Activated CD8-positive, alpha-beta T cell treated with anti-CD3 and anti-CD28 coated beads, Interleukin-2, amount 10 ng/mL, durations not matched to agents 7 days and 5 days (primary cell): ENCODE measurements at places on chromosomes 12 and 14. TPM values are rescaled to one million over a fixed set of nuclear protein-coding genes. Genes with fewer than 3 reads are reported as not detected.
A peak's percentile ranks its signal among the peaks of the same experiment; 100 is the strongest.

OVCH1 gene
- not detected for total RNA-seq

B4GALNT3 gene
- 10.9 TPM for total RNA-seq

LRTM2 gene
- not detected for total RNA-seq

GDF3 gene
- not detected for total RNA-seq

KRT73 gene
- total RNA-seq = 0.91 TPM

PLEKHH1 gene
- 0.42 TPM for total RNA-seq

CD27 gene
- 131 TPM for total RNA-seq

- DNase-seq = no peak
Observed at GRCh38 chr12:58415716-58416115, 474.3 kb downstream of the ATP23 start.

DNA sequence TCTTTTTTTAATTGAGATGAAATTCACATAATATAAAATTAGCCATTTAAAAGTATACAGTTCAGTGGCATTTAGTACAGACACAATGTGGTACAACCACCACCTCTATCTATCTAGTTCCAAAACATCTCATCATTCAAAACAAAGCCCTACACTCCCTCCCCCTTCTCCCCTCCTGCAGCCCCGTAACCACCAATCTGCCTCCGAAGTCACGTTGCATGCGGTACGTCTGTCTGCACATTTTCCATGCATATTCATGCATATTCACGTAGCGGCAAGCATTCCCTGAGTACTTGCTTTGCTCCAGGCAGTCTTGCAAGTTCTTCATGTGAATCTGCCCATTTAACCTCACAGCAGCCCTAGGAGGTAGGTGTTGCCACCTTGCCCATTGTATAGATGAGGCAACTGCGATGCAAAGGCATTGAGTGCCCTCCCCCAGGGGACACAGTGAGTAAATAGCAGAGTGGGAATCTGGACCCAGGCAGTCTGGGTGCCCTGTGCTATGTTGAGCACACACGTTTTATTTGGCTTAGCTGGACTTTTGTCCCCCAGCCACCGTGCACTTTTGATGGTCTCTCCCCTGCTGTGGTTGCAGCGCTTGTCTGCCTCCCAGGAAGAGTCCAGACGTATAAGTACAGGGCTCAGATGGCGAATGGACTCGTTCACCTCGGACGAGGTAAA, 43.4 kb downstream of the RIN3 start:
- no peak for DNase-seq

- DNase-seq = no peak
Observed at GRCh38 chr12:101582937-101583336, 11.8 kb upstream of the MYBPC1 start.

DNA sequence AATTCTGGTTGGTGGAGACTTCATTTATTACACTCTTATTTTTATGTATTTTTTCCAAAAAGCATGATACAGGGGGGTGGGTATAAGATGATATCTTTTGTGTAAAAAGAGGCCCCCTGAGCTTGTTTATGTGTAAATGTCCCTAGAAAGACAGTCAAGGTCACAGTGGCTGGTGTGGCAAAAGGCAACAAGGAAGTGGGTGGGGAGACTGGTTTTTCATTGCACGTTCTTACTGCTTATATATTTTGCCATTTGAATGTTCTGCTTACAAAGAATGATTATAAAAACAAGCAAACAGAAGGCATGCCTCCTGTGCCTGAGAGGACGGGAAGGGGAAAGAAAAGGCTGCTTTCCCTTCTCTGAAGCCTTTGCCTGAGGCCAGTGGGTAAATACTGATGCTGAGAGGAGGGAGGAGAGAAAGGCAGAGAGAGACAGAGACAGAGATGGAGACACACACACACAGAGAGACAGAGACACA, 24.1 kb upstream of the ADIPOR2 start:
- DNase-seq = peak; percentile 56

DNA sequence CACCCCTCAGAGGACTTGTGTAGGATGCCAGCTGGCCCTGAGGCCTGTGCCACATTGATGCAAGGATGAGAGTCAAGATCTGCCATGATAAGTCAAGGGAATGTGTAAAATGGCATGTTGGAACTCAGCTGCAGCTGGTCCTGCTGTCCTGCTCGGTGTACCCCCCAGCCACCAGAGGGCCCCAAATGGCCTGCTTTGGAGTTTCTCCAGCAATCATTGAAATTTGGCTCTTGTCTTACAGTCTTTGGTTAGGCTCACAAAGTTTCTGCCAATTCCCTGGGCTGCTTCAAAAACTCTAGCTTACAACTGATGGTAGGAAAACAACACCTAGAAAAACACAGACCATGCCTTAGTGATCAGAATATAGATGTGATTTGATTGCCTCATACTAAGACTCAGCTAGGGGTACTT, 76.8 kb downstream of the HSD17B6 start:
- peak; percentile 51 for DNase-seq

DNA sequence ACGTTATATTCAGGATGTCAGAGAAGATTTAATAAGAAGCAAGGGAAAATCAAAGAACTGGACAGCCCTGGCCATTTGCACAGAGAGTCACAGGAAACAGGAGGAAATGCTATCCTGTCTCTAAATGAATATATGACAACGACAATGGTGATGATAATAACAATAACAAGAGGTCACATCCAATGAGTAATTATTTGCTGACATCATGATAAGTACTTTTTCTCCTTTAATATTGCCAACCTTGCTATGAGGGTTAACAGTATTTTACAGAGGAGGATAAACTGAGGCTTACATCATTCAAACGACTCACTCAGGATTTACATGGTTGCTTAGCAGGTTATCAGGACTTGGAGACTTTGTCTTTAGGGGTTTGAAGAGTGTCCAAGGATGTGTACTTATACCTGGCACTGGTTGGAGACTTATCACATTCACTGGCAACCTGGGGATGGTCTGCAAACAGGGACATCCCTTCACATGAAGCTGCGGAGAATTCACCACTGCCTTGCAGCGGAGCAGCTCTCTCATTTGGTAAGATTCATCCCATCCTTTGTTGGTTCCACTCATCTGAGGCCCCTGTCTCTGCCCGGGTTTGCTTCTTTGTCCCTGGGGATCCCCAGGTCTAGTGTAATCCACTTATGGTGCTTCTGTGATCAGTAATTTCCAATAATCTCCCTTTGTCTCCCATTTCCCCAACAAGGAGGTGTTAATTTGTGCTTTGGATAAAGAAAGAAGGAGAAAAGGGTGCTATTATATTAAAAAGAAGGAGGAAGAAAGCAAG, 637.8 kb downstream of the BCL11B start:
- DNase-seq = no peak

DNA sequence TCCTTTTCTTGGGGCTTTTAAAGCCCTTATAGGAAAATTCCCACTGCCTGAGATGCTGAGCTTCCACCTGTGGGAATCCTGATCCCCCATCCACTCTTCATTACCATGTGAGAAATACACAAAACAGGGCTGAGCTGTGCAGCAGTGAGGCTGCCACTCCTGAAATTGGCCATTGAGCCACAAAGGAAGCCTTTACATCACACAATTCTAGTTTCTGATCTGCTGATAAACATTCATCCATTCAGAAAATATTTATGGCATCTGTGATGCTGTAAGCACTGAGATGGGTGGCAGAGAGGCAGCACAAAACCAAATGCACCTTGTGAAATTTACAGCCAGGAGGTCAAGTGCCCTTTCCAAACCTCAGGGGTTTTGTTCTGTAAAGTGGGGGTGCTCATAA, 26.2 kb upstream of the CMKLR1 start:
- DNase-seq = no peak

DNA sequence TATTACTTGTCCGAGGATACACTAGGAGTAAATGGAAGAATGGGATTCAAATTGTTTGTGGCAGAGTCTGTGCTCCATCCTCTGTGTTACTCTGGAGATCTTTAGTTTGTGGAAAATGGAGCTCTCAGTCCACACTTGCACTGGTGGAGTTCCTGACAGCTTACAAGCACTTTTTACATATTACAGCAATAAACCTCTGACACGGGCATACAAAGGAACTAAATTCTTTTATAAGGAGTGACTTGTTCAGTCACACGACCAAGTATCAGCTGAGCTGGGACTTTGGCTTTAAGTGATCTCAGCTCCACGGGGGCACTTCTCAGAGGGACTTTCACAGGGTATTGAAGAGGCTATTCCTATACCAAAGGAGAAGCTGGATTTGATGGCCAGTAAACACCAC, 417.5 kb downstream of the LRIG3 start:
- no peak for DNase-seq

DNA sequence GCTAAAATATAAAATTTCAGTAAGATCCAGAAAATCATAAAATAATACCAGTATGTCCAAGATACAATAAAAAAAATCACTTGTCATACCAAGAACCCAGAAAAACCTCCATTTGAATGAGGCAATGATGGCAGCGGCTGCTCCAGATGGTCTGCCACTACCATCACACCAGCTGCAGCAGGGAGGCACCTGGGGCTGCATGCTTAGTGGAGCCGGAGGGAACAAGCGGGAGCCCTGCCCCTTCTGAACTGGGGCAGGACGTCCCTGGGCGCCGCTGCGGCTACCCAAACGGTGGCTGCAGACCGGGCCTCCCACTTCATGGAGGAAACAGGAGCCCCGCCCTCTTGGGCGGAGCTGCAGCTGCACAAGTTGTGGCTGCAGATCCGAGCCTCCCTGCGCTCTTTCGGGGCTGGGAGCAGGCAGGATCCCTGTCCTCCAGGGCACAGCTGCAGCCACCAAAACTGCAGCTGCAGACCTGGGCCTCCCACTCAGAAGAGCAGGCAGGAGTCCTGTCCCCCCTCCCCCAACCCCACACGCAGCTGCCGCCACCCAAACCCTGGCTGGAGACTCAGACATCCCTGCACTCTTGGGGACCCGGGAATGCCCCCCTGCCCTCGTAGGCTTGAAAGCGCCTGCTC, 36.1 kb upstream of the OR5AU1 start:
- DNase-seq = peak; percentile 87

GRCh38 chr14:45251912-45252311, 1.1 kb downstream of the MIS18BP1 start:
- DNase-seq = no peak
